ENCODE measurements at places on chromosomes 4 and X.

DNA sequence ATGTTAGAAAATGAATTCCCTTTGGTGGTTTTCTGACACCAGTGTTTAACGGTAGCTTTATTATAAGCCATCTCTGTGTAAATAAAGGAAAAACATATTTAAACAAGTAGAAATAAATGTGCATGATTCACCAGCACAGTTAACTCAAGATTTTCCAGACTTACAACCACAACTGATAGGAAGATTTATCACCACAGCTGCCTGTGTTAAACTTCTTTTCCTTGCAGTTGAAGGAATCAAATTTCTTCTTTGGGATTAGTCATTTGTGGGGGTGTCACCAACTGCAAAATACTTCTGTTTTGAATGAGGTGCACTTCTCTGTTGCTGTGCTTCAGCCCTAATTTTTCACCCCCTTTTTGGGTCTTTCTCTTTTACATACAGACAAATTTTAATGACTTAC lies 128.1 kb upstream of the STK26 start:
- no peak for DNase-seq

DNA sequence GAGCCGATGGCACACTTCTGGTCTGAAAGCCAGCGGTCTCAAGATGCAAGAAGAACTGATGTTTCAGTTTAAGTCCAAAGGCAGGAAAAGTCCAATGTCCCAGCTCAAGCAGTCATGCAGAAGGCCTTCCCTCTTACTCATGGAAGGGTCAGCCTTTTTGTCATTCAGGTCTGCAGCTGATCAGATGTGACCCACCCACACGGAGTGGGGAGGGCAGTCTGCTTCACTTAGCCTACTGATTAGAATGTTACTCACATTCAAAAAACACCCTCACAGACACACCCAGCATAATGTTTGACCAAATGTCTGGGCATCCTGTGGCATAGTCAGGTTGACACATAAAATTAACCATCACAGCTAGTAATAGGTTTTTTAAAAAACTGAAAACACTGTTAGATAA lies 6.6 kb downstream of the HCCS start:
- DNase-seq = no peak

DNA sequence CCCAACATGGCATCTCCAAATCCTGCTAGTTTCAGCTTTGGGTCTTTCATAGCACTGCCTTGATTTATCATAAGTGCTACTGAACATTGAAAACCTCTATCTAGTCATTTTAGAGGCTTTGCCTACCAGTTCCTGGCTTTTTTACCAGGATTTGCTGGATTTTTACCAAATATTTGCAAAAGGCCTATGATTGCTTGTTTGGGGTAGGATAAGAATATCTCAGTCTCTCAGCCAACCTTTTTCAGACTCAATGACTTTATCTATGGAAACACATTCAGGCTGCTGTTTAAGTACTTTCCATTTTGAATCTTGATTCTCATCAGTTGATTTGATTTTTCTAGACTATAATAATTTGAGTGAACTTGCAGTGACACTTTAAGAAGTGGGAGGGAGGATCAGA lies 80.1 kb downstream of the NPFFR2 start:
- DNase-seq = no peak

DNA sequence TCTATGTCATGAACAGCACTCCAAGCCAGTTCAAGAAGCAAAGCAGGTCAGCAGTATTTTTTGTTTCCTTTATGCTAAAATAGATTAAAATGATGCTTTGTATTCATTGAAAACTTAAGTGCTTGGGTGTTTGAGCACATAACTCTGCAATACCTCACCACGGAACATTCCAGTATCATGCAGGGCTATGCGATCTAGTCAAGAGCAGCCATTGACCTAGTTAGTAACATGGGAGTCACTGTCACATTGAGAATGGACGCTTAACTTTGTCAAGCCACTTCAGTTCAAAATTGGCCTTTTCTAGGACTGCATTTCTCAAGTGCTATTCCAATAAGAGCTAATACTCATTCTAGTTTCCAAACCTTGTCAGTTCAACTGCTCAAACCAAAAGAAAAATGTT lies 160.1 kb upstream of the FSTL5 start:
- no peak for DNase-seq

DNA sequence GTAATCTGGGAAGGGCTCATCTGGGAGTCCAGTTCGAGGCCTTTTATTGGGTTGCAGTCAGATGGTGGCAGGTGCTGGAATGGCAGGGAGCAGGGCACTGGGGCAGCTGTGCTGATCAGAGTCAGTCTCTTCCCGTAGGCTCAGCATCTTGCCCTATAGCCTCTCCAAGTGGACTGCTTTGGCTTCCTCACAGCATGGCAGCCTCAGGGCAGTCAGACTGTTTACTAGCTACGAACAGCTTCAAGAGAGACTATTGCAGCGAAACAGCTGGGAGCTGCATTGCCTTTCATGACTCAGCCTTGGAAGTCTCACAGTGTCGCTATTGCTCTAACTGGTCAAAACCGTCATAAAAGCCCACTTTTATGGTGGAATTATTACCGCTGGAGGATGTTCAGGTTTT lies 26.8 kb upstream of the DUSP21 start:
- DNase-seq = no peak
